Karpas-422 (cell line): ENCODE measurements at places on chromosomes 11 and 22.

GRCh38 chr11:108501396-108501795, 3.2 kb upstream of the POGLUT3 start:
- H3K4me1 ChIP-seq = peaks cover 16% of the 10 kb centered on the region
- no peaks in the 10 kb centered on the region for H3K27me3 ChIP-seq
- no peak for DNase-seq
- no peak overlapping the region for H3K27ac ChIP-seq

GRCh38 chr11:117303101-117303500, 12.0 kb downstream of the BACE1-AS start:
- no peak overlapping the region for H3K27ac ChIP-seq
- DNase-seq = no peak
- H3K27me3 ChIP-seq = no peaks in the 10 kb centered on the region
- H3K4me3 ChIP-seq = no peak overlapping the region

DNA sequence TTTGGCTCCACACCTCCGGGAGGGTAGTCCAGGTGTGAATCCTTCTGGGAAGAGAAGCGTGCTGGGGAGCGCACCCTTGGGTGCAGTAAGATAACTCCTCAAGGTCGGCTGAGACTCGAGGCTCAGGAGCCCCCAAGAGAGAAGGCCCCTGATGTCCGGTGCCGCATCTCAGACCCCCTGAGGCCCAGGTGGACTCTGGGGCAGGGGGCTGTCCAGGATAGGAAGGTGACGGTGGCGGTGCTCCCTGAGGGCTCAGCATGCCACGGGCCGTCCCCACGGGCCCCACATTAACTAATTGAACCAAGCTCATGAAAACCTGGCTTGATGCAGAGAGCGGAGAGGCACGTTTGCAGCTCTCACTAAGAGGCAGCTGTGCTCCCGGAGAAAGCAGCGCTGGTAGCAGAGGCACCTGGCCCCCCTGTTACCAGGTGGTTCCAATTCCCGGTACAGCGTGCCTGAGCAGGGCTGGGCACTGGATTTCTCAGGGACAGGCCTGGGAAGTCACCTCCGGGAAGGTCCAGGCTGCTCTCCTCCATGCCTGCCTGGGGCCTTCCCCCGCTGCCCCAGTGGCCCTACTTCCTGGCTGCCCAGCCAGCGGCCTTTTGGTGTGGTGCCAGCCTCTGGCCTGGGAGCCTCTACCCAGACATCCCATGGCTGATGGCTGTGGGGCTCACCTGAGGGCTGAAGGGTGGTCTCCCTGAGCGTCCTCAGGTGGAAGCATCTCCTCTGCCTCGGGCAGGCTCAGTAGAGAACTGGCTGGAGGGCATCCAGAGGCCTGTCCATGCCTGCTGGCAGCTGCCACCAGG, 1.1 kb downstream of the KCNQ1 start:
- peak overlapping the region; percentile 50; the same call in 1 of the 2 replicates for H3K27ac ChIP-seq
- H3K4me1 ChIP-seq = peaks cover 32% of the 10 kb centered on the region
- H3K4me3 ChIP-seq = peak overlapping the region; percentile 55

DNA sequence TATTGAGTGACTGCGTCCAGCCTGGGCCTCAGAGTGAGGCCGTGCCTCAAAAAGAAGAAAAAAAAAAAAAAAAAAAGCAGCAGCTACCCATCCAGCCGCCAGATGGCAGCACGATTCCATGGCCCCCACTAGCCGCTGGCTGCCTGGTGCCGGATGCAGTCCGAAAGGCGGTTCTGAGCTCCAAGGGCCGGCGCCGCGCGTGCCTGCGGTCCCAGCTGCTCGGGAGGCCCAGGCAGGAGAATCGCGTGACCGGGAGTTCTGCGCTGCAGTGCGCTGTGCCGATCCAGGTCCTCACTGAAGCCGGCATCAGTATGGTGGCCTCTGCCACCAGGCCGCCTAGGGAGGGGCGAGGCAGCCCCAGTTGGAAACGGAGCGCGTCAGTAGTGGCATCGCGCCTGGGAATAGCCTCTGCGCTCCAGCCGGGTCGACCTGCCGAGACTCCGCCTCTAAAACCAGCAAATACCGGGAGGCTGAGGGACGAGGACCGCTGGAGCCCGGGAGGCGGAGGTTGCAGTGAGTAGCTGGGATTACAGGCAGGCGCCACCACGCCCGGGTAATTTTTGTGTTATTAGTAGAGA, 19.3 kb downstream of the SCARF2 start:
- no peaks in the 10 kb centered on the region for H3K36me3 ChIP-seq
- no peak overlapping the region for H3K27ac ChIP-seq
- peaks cover 3% of the 10 kb centered on the region for H3K4me1 ChIP-seq
- H3K27me3 ChIP-seq = no peaks in the 10 kb centered on the region
- H3K4me3 ChIP-seq = no peak overlapping the region

GRCh38 chr11:87144252-87144651, 106.5 kb downstream of the TMEM135 start:
- no peak overlapping the region for H3K4me3 ChIP-seq
- no peak for DNase-seq
- H3K27me3 ChIP-seq = no peaks in the 10 kb centered on the region
- peaks cover 7% of the 10 kb centered on the region for H3K36me3 ChIP-seq

DNA sequence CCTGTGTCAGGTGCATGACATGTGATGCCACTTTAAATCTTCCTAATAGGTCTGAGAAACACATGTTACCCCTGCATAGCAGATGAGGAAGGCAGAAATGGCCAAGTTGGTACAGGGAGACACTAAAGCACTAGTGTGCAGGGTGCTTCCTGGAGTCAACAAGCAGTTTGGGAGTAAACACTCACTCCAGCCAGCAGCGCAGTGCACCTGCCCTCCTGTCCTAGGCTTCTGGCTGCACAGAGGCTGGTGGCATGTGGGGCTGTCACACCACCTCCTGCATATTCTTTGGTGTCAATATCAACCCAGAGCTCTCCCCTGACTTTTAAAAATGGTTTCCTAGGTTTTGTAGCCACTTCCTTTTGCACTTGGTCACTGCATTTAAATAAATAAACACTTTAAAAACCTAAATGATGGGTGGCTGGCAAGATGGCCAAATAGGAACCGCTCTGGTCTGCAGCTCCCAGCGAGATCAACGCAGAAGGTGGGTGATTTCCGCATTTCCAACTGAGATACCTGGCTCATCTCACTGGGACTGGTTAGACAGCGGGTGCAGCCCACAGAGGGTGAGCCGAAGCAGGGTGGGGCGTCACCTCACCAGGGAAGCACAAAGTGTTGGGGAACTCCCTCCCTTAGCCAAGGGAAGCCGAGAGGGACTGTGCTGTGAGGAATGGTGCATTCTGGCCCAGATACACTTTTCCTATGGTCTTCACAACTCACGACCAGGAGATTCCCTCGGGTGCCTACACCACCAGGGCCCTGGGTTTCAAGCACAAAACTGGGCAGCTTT, 33.5 kb downstream of the GAB4 start:
- H3K36me3 ChIP-seq = no peaks in the 10 kb centered on the region
- H3K4me1 ChIP-seq = peaks cover 22% of the 10 kb centered on the region
- H3K27ac ChIP-seq = no peak overlapping the region
- no peak for DNase-seq
- H3K4me3 ChIP-seq = no peak overlapping the region

DNA sequence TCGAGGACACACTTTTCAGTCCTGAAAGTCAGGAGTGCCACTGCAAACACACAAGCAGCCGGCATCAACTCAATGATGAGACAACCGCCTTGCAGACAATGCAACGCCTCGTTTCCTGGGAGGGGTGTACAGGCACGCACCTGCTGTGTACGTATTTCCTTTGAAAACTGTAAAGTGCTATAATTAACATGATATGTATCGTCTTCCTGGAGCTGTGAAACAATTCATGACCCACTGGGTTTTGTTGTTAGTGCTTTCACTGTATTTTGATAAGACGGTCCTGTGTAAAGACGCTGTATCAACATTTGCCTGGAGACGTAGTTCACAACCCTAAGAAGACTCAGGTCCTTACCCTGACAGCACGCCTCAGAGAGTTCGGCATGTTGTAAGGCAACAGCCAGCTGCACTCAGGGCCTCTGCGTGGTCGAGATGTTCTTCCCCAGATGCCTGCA, 105.7 kb upstream of the ANO1 start:
- H3K4me3 ChIP-seq = no peak overlapping the region
- no peaks in the 10 kb centered on the region for H3K36me3 ChIP-seq
- no peaks in the 10 kb centered on the region for H3K27me3 ChIP-seq
- H3K4me1 ChIP-seq = no peaks in the 10 kb centered on the region
- DNase-seq = no peak
- H3K27ac ChIP-seq = no peak overlapping the region

DNA sequence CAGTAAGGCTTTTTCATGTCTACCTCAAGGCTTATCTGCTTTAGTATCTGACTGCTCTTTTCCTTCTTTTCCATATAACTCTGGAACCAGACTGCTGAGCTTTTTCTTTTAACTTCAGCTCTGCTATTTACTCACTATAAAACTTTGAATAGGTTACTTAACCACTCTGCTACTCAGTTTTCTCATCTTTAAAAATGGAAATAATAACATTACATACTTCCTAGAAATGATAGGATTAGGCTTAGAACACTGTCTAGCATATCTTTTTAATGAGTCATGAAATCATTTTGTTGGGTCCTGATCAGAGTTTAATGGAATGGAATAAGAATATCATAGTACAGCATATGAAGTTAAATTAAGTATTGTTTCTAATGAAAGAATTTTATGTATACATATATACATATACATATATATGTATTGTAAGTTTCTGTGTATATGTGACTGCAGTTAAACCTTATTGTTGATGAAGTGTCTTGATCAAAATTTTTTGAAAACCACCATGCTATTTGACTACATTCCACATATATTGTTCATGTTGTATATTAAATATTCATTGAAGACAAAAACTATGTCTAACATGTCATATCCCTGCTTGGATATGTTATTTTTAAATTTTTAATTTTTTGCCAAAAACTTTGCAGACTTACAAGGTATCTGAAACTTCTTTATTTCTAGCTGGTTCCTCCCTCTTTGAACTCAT, 120.2 kb downstream of the METTL15 start:
- no peak overlapping the region for H3K4me3 ChIP-seq
- no peaks in the 10 kb centered on the region for H3K27me3 ChIP-seq
- DNase-seq = no peak

- no peak overlapping the region for H3K27ac ChIP-seq
- H3K4me3 ChIP-seq = no peak overlapping the region
- DNase-seq = no peak
- peaks cover 7% of the 10 kb centered on the region for H3K4me1 ChIP-seq
- H3K36me3 ChIP-seq = no peaks in the 10 kb centered on the region
These were observed 75.7 kb downstream of the JRKL start for GRCh38 chr11:96465512-96465911.

- no peaks in the 10 kb centered on the region for H3K27me3 ChIP-seq
- no peak overlapping the region for H3K27ac ChIP-seq
- H3K4me1 ChIP-seq = no peaks in the 10 kb centered on the region
- H3K36me3 ChIP-seq = no peaks in the 10 kb centered on the region
- H3K4me3 ChIP-seq = no peak overlapping the region
These were observed 8.0 kb downstream of the PVALB start for GRCh38 chr22:36808721-36809344.

DNA sequence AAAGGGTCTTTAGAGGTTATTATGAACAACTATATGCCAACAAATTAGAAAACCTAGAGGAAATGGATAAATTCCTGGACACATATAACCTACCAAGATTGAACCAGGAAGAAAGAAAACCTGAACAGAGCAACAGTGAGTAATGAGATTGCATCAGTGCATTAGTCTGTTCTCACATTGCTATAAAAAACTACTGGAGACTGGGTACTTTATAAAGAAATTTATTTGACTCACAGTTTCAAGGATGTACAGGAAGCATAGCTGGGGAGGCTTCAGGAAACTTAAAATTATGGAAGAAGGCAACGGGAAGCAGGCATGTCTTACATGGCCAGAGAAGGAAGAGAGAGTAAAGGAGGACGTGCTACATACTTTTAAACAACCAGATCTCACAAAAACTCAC, 70.8 kb upstream of the GNAZ start:
- no peaks in the 10 kb centered on the region for H3K27me3 ChIP-seq
- H3K4me3 ChIP-seq = no peak overlapping the region
- no peak overlapping the region for H3K27ac ChIP-seq
- no peak for DNase-seq

- H3K4me3 ChIP-seq = no peak overlapping the region
- H3K27me3 ChIP-seq = no peaks in the 10 kb centered on the region
- H3K36me3 ChIP-seq = no peaks in the 10 kb centered on the region
- peaks cover 26% of the 10 kb centered on the region for H3K4me1 ChIP-seq
- DNase-seq = no peak
These were observed 91.1 kb downstream of the PDE2A start for GRCh38 chr11:72583177-72583553.

- no peak for DNase-seq
- no peak overlapping the region for H3K27ac ChIP-seq
- H3K4me3 ChIP-seq = no peak overlapping the region
- H3K36me3 ChIP-seq = no peaks in the 10 kb centered on the region
- no peaks in the 10 kb centered on the region for H3K4me1 ChIP-seq
- H3K27me3 ChIP-seq = no peaks in the 10 kb centered on the region
These were observed 30.1 kb upstream of the TP53I11 start for GRCh38 chr11:44980533-44981427.

- H3K27ac ChIP-seq = no peak overlapping the region
- no peak for DNase-seq
- H3K4me3 ChIP-seq = no peak overlapping the region
- no peaks in the 10 kb centered on the region for H3K36me3 ChIP-seq
These were observed 10.3 kb downstream of the SRSF8 start for GRCh38 chr11:95076981-95077380.

DNA sequence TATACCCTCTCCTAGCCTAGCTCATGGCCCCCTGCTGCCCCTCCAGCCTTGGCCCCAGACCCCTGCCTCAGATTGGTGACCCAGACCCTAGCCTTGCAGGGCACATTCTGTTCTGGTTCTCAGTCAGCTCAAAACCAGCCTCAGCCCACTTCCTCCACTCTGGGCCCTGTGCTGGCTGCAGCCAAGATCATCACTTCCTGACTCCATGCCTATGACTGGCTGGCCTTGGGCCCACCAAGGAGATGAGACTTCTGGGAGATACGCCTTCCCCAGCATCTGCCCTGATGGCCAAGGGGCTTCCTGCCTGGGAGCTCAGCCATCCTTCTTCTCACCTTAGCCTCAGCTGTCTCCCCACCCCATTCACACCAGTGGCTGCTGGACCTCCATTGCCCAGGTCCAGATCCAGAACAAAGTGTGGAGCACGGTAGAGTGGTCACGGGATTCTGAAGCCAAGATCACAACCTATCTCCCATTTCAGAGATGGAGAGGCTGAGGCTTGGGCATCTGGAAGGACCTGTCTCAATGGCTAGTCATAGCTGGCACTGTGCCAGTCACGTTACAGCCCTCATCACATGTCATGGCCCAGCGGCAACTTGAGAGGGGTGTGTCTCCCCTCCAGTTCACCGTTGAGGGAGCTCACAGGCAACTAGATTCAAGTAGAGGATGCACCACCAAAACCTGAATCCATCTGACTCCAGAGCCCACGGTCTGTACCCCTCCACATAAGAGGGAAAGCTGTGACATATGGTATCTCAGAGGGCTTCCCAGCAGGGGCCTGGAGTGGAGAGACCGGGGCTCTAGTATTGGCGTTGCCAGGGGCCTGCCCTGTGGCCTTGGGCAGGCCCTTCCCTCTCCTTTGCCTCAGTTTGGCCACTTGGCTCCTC, 43.0 kb upstream of the KLHL35 start:
- peaks cover 100% of the 10 kb centered on the region for H3K4me1 ChIP-seq
- no peaks in the 10 kb centered on the region for H3K27me3 ChIP-seq
- peak overlapping the region; percentile 93 for H3K27ac ChIP-seq
- peak; percentile 69 for DNase-seq
- H3K4me3 ChIP-seq = no peak overlapping the region
- peaks cover 25% of the 10 kb centered on the region for H3K36me3 ChIP-seq

GRCh38 chr22:49545606-49546005, 282.1 kb downstream of the BRD1 start:
- H3K4me1 ChIP-seq = peaks cover 20% of the 10 kb centered on the region
- H3K36me3 ChIP-seq = peaks cover under 1% of the 10 kb centered on the region; the same call in 1 of the 2 replicates
- no peak for DNase-seq
- no peak overlapping the region for H3K4me3 ChIP-seq
- H3K27me3 ChIP-seq = no peaks in the 10 kb centered on the region
